T-helper 9 cell (primary cell): ENCODE measurements at places on chromosomes 1 and 21.
A peak's percentile ranks its signal among the peaks of the same experiment; 100 is the strongest.

GRCh38 chr1:27388337-27389005 lies 4.0 kb upstream of the GPR3 start:
- DNase-seq = peak; percentile 74

DNA sequence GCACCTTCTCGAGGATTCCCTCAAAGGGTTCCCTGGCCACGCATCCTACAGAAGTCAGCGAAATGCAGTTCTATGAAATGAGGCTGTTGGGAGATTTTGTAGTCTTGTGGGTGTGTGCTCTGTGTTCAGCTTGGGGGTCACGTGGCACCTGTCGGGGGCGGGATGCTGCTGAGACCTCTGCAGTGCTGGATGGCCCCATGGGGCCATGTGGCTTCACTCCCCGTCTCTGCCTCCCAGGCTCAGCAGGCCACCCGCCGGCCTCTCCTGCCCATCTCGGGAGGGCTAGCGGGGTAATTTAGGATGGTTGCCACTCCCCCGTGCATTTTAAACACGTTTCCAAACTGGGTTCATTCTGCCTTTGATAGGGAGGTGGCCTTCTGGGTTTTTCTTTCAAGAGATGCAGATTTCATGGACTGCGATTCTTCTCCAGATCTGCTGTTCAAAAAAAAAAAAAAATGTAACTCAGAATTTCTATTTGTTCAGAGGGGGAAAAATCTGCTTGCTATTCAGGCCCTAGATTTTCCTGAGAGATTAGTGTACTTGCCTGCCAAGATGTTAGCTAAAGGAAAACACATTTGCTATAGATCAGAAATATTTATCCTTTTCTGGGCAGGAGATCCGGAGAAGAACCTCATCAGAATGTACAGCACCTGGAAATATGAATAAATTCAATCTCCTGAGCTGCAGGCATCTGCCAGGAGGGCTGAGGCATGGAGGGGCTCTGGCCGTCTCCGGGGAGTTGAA lies 277.2 kb upstream of the VAMP3 start:
- no peak for DNase-seq

GRCh38 chr1:35282172-35282571 lies 13.7 kb downstream of the ZMYM4 start:
- no peak for DNase-seq

GRCh38 chr1:178716111-178716510 lies 8.9 kb upstream of the RALGPS2 start:
- DNase-seq = no peak

GRCh38 chr1:237756304-237756967 lies 134.3 kb downstream of the ZP4 start:
- DNase-seq = no peak
